ENCODE measurements at places on chromosomes 1 and 21.
A peak's percentile ranks its signal among the peaks of the same experiment; 100 is the strongest.

- peak; percentile 76 for DNase-seq
Observed at GRCh38 chr1:150813028-150813707, 5.1 kb upstream of the CTSK start.

- DNase-seq = no peak
Observed at GRCh38 chr1:113567427-113567826, 177.1 kb downstream of the MAGI3 start.

DNA sequence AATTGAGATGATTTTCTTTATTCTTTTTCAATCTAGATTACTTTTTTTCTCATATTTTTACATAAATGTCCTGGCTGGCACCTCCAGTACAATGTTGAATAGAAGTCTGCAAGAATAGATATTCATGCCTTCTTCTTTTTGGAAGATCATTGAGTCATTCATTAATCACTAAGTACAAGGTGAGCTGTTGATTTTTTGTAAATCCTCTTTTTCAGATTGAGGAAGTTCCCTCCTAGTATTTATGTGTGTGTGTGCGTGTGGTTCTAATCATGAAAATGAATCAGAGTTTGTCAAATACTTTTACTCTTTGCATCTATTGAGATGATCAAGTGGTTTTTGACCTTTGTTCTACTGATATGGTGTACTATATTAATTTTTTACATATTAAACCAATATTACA lies 859.3 kb downstream of the KCNT2 start:
- DNase-seq = no peak

DNA sequence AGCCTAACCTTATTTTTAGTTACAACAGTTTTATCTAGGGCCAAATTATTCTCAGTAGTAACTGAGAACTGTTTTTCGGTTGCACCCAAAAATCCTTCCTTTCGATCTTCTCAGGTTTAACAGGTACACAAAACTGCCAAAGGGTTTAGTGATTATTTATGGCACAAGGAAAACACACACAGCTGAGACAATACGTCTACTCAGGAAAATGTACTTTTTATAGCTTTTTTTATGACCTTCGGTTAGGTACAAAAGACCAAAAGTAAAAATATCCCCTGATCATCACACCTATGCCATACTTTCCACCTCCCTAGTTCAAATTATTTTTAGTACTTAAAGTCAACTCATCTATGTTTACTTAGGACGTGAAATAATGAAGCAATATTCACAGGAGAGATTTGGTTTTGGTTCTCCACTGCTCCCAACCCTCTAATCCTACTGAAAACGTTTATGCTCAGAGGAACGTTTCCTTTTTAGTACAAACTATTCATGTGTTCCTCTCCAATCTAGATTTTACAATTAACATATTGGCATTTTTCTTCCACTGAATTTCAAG lies 48.7 kb downstream of the TTLL7 start:
- DNase-seq = no peak

GRCh38 chr1:13781907-13782633 lies 82.1 kb downstream of the PRDM2 start:
- peak; percentile 86 for DNase-seq

DNA sequence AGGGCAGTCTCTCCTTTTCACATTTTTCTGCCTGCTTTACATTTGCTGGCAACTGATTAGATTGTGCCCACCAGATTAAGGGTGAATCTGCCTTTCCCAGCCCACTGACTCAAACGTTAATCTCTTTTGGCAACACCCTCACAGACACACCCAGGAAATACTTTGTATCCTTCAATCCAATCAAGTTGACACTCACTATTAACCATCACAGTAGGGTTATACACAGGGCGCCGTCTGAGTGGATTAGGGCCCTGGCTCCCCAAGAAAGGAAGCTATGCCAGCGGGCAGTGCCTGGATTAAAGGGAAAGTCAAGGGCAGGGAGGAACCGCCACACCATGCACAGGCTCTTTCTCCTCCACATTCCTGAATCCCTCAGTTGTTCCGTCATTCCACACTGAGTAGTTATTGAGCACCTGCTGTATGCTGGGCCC lies 56.2 kb downstream of the EVA1C start:
- no peak for DNase-seq

GRCh38 chr1:112363636-112364035 lies 32.4 kb upstream of the CTTNBP2NL start:
- DNase-seq = no peak

GRCh38 chr1:97332716-97333115 lies 588.1 kb downstream of the DPYD start:
- DNase-seq = peak; percentile 33

GRCh38 chr1:35577071-35577998 lies 4.2 kb downstream of the TFAP2E start:
- DNase-seq = peak; percentile 20

DNA sequence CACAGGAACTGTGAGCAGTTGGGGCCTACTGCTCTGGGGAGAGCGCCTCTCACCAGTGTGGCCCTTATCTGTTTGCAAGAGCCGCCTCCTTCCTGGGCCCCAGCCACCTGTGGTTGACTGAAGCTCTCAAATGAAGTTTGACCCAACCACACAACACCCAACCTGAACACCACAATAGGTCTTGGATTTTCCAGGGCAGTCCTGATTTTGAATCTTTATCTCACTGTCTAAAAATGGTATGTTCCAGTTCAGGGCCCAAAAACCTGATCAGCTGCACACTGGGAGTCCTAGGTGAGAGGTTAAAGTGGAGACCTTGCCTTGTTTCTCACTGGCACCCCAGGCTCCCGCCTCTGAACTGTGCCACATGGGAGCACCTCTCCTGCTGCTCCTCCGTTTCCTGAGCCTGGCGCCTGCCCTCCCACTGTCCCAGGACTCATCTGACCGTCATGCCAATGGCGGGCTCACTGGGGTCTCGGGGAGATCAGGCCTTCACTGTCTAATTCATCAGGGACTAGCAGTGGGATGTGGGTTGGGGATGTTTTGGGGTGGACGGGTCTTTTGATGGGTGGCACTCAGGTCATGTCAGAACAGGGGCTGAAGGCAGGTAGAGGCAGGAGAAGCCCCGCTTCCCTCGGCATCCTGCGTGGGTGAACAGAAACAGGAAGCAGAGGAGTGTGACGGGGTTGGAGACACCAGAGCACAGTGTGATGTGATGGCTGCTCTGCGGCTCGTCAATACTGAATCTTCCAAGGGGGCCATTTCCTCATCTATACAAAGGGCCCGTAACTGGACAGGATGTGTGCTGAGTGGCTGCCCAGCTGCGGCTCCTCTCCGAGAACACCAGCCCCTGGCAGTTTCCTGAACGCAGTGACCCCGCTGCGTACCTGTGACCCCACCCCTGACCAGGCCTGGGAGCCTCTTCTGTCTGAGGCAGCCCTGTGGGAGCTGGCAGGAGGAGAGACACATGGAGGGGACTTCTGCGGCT lies 59.6 kb upstream of the ITPKB start:
- no peak for DNase-seq

GRCh38 chr1:76864383-76864782 lies 2.9 kb upstream of the ST6GALNAC5 start:
- no peak for DNase-seq

- no peak for DNase-seq
Observed at GRCh38 chr1:185938396-185938795, 204.2 kb downstream of the HMCN1 start.

- no peak for DNase-seq
Observed at GRCh38 chr1:84581648-84582047, 7.4 kb upstream of the CTBS start.

- no peak for DNase-seq
Observed at GRCh38 chr1:41856944-41857285, 61.8 kb downstream of the HIVEP3 start.

DNA sequence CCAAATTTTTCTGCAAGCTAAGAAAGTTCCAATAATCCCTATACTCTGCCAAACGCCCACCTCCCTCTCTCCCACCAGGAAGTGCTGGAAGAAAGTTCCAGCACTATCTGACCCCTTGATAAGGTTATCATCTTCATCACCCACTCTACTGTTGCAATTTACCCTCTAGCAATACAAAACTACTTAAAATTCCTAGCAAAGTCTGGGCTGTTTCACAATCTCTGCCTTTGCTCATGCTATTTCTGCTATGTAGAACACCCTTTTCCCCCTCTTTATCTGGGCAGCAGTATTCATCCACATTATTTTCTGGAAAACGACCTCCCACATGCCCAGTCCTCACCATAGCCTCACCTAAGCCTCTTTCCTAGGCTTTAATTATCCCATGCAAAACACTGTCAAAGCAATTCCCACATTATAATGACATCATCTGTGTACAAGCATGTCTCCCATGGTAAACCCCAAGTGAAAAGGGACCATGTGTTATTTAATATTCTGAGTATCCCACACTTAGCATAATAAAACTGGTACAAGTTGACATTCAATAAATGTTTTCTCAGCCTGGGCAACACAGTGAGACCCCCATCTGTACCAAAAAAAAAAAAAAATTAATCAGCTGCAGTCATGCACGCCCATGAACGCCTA lies 12.0 kb downstream of the F11R start:
- DNase-seq = peak; percentile 82

DNA sequence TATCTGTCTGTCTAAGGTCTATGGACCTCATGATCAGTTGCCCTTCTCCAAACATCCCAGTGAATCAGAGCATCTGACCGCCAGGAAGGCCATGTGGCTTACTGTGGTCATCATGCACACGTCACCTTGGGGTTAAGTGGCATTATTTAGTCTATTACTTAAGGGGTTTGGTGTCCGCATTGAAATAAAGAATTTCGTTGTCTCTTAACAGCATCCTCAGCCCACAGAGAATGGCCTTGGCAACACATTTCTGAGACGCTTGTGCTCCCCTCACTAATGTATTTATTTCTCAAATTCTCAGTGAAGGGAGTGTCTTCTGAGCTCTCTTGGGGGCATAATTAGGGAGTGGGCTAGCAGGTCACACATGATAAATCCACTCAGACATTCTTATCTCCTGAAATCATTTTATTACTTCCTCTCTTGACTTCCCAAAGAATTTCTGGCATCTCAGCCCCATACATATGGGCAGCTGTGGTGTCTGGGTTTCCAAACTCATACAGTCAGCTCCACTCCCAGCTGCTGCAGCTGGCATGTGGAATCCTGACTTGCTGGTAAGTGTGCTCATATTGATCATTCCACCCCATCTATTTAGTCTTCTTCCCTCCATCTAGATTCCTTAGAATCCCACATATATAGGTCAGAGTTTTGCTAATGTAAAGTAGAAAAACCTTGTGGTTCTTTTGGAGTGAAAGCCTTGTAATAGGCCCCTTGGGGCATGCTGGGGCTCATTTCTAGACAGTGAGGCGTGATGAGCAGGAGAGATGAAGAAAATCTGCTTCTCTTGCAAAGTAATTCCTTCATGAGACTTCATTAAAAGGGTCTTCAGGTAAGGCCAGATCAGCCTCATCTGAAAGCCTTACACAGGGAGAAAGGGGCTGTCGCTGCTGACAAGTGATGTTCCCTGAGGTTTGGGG lies 110.5 kb downstream of the HHAT start:
- peak; percentile 94 for DNase-seq

DNA sequence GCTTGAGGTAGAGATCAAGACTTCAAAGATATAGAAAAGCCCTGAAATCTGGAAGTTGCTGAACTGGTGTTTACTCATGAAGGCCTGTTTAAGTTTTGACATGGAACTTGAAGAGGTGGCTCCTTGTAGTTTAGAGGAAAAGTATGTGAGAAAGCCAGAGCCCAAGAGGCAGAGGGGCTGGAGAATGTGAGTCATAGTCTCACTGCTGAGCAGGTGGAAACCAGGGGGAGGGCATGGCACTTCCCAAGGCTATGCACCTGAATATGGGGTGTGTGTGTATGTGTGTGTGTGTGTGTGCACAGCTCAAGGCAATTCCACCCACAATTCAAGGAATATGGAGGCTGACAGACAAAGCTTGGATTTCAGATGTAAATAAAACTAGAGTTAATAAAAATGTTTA lies 46.8 kb upstream of the C1orf198 start:
- no peak for DNase-seq

GRCh38 chr21:41482301-41482700 lies 25.7 kb downstream of the TMPRSS2 start:
- DNase-seq = peak; percentile 61

GRCh38 chr1:1832166-1832565 lies 53.9 kb upstream of the NADK start:
- DNase-seq = no peak

- DNase-seq = no peak
Observed at GRCh38 chr1:56401191-56401590, 178.2 kb downstream of the PLPP3 start.

DNA sequence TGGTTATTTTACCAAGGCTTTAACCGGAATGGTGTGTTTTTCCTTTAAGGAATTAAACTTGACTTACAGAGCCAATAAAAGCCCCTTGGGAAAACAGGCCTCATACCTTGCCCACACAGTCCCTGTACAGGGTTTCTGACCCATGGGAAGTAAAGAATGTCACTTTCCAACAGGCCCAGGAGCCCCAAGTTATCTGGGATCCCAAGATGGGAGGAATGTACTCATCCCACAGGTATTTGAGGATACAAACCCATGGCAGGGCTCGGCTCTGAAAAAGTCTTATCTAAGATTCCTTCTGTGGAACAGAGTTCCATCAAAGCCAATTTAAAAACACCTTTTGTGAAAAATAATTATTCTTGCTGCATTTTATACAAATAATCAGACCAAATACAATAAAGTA lies 15.3 kb upstream of the COX20 start:
- no peak for DNase-seq

DNA sequence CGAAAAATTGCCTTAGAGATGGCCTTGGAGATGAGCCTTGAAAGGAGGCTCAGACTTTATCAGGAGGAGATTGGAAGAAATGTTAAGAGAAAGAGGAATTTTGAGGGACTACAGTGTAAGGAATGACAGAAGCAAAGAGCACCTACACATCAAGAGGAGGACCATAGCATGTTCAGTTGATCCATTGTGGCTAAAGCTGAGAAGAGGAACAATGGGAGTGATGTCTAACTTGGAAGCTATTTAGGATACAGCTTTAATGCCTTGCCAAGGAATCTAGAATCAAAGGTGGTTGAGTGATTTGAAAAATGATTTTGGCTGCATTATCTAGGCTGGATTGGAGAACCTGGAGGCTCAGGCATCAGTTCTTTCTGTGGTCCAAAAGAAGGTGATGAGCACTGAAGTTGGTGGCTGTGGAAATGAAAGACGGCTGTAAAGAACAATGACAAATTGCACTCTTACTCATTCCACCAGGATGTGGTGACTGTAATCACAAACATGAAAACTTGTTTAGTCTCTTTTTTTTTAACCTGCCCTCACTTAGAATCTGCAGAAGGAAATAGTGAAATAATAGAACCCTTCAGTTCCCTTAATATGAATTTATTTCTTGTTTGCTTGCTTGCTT lies 11.3 kb downstream of the FAM20B start:
- DNase-seq = peak; percentile 8

DNA sequence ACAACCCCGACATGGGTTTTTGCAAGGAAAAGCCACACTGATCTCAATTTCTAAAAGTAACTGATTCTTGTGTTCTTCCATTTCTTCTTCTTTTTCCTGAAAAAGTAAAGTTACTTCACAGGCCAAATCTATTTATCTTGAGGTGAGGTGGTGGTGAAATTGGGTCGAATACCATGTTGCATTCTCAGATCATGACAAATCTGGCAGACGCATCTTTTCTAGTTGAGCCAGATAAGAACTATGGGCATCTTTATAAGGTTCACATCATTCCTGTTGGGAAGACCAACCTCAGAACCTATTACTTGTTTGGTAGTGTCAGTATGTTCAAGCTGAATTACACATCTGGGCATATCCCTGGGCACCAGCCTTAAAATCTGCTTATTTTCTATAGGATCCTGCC lies 78.6 kb upstream of the USP25 start:
- DNase-seq = no peak

- no peak for DNase-seq
Observed at GRCh38 chr1:30872948-30873263, 35.7 kb downstream of the SDC3 start.

GRCh38 chr1:227192163-227192562 lies 126.1 kb downstream of the CDC42BPA start:
- DNase-seq = peak; percentile 66
